GM04504 (cell line): ENCODE measurements at places on chromosomes 12 and 14.

- DNase-seq = no peak
Measured at GRCh38 chr12:71447691-71448132, 8.1 kb downstream of the LGR5 start.

GRCh38 chr14:90450667-90451066, 53.8 kb downstream of the CALM1 start:
- DNase-seq = no peak

GRCh38 chr12:25189656-25190055, 5.3 kb downstream of the DNAI7 start:
- no peak for DNase-seq

- no peak for DNase-seq
Measured at GRCh38 chr12:22416801-22417200, 82.3 kb upstream of the ST8SIA1 start.

GRCh38 chr12:127422935-127423566, 843.9 kb upstream of the TMEM132C start:
- no peak for DNase-seq

DNA sequence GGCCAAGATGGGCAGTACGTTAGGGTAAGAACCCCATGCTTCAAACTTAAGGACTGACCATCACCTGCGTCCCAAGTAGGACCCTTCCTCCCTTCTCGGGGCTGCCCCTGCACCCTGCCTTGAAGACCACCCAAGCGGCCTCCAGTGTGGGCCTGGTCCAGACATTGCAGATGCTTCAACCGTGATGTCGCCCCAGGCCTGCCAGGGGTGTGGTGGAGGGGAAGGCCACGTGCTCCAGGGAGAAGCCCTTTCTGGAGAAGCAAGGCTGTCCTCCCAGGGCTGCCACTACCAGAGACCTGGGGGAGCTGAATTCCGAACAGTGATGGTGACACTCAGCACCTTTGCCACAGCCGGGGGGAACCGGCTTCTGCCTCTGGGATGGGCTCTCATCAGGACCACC, 13.3 kb downstream of the NGB start:
- no peak for DNase-seq

DNA sequence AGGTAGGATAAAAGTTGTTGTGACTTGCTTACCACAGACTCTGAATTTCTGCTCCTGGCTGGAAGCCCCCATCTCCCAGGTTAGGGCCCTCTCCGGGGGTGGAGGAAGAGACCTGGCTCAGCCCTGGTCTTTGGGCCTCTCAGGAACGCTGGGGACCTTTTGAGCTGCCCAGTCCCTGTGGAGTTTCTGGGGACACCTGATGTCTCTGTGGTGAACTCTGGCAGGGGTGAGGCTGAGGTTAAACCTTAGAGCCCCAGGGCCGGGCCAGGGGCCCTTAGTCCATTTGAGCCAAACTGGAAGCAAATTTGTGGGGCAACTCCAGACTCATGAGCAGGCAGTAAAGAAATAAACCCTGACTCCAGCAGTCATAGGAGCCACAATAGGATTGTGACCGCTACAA, 112.1 kb downstream of the ADGRD1 start:
- no peak for DNase-seq
